ENCODE measurements at places on chromosomes 3 and 15.

- no peak for DNase-seq
Observed at GRCh38 chr3:10351013-10351735, 30.3 kb upstream of the SEC13 start.

DNA sequence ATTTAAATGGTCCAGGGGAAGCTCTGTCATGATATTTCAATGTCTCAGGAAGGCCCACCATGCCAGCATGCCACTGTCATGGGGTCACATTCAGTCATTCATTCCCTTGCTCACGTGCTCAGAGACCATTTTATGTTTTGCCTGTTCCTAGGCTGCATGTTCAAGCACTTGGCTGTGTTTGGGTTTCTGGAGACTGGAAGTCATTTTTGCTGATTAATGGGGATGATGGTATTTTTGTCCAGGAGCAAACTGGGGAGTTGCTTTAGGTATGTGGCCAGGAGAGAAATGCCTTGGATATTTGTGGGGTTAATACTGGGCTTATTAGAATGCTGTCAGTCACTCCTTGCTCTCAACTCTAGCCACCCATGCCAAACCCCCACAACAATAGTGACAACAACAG is 303.5 kb downstream of the PTPRG start:
- DNase-seq = no peak

- no peak for DNase-seq
Observed at GRCh38 chr3:9208605-9209152, 40.8 kb downstream of the SRGAP3 start.

DNA sequence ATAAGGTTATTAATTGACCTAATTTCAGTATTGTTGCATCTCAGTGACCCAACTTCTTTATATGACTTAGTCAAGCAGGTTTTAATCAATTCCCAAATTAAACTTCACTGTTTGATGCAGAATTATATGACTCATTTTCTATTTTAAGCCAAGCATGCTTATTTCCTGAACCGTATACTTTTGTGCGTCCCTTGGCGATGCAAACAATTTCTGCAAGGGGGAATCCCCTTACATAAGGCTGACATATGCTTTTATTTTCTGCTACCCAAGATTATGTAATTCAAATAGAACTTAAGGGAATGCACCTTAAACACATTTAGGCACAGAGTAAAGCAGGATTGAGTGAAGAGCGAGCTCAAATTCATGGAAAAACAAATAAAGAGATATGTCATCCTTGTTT is 303.9 kb downstream of the PDCD6IP start:
- DNase-seq = no peak

- DNase-seq = no peak
Observed at GRCh38 chr15:40340038-40340739, 550 bp downstream of the CCDC9B start.

- no peak for DNase-seq
Observed at GRCh38 chr3:104992676-104993075, 374.0 kb upstream of the ALCAM start.

GRCh38 chr3:42440924-42441323 is 30.5 kb upstream of the LYZL4 start:
- DNase-seq = no peak

- DNase-seq = no peak
Observed at GRCh38 chr3:23669541-23670255, 136.1 kb upstream of the UBE2E1 start.

DNA sequence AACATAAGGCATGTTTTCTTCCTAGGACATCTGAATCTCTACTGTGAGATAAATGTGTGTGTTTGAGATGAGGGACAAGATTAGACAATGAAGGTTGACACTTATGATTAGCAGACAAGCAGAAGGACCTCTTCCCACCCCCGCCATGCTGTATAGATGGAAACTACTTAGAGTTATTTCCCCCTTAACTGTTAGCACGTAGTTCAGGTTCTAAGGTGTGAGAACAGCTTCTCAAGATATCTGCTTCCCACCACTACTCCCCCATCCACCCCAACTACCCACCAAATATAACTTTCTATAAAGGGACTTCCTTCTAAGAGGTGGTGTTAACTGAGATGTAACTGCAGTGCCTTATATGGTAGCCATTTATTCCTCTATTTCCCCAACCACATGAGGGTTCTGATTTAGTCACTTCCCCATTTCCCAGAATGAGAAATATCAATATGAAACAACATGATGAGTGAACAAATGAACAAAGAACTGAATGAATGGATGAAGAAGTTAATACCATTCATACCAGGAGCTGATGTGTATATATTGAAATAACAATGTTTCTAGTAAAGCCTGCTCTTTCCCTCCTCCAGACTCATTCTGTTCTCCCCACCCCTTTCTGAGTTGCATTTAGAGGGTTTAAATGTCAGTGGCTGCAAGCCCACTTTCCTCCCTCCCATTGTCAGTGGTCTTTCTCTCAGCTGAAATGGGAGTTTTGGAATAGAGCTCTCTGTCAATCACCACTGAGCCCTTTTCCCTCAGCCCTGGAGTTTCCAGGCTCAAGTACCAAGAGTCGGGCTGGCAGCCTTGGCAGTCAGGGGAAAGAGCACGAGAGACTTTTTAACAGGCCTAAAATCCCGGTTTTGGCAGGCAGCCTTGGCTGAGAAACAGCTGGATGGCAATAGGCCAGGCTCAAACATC is 7.7 kb upstream of the RFTN1 start:
- no peak for DNase-seq

- DNase-seq = no peak
Observed at GRCh38 chr15:29870495-29871151, 48.4 kb upstream of the TJP1 start.

DNA sequence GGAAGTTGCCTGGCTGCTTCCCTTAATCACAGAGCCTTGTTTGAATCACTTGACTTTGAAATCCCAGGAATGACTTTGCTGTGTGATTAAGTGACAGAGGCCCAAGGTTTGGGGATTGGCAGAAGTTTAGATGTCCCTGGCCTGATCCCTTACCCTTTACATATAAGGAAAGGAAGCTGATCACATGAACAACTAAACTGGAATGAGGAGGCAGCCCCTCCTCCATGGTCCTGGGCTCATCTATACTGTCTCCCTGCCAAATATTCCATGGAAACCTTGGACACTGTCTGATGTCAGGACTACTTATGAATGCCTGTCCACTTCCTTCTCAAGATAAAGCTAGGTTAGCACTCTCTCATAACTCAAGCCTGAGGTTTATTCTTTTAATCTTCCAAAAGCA is 181.3 kb upstream of the CTDSPL start:
- DNase-seq = no peak

- no peak for DNase-seq
Observed at GRCh38 chr15:94098921-94099573, 132.3 kb upstream of the MCTP2 start.

GRCh38 chr3:20288050-20288449 is 102.0 kb upstream of the SGO1 start:
- no peak for DNase-seq

DNA sequence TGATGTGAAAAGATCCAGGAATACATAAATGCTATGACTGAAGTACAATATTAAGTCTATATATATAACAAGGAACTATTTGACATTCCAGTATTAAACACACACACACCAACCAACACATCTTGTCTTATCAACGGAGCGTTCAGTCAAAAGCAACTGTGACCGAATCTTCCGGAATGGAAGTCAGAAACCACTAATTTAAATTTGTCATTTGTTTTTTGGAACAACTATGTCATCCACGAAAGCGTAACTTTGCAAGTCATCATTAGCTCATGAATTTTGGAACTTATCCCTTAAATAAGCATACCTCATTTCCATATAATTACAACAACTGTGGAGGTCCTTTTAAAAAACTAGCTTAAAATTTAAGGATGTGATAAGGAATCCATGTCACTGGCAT is 5.0 kb downstream of the ZNF385D start:
- DNase-seq = no peak

GRCh38 chr3:23776352-23776891 is 29.3 kb upstream of the UBE2E1 start:
- DNase-seq = no peak

GRCh38 chr3:54347060-54347459 is 224.7 kb downstream of the CACNA2D3 start:
- no peak for DNase-seq

DNA sequence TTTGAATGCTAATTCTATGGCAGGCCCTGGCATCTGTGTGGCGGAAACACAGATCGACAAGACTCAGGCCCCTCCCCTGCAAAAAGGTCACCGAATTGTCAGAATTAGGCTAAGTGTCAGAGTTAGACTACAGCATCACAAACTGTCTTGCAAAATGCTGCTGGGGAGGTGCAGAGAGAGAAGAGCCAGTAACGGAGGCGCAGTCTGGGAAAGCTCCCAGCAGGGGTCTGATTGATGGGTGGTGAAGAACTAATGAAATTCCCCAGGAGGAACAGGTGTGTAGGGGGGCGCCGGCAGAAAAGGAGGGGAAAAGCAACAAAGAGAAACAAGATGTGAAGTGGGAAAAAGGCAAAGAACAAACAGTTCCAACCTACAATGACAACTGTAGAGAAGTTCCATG is 72.7 kb upstream of the TAMM41 start:
- DNase-seq = no peak

Data from activated T-cell treated with anti-CD3 and anti-CD28 coated beads, Interleukin-2, amount 50 U/mL, for 4 hours (primary cell).